Right lung (tissue), 10 donors: ENCODE measurements at places on chromosomes 13 and 19.

GRCh38 chr19:1266129-1266915 is 2.8 kb upstream of the CIRBP start:
- DNase-seq, result no peak

GRCh38 chr13:112893570-112894422 is 75.2 kb upstream of the MCF2L start:
- DNase-seq, result no peak

GRCh38 chr19:2699413-2700140 is 2.9 kb downstream of the GNG7 start:
- no peak for DNase-seq

DNA sequence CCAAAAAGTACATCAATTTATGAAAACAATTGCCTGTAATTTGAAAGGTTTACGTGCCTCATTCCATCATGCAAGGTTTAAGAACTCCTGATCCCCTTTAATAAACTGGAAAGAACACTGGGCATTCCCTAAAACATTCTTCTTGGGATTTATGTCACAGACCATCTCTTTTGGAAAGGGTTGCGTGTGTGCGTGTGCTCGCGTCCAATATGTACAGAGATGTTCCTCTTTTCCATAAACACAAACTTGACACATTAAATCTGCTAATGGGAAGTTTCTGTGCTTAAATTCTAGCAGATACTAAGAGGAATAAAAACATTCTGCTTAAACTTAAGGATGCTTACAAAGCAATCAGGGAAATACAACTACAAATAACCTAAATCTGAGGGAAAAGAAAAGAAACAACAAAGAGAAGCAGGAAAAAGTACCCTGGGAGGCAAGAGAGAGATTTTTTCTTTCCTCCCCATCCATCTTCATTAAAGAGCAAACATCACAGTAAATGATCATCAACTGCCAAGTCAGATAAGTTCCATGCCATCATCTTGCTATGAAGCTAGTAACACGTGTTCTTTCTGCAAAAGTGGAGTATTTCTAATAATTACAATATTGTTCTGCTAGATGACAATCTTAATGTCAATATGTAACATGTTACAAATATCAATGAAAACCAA is 83.7 kb downstream of the STK24 start:
- no peak for DNase-seq

DNA sequence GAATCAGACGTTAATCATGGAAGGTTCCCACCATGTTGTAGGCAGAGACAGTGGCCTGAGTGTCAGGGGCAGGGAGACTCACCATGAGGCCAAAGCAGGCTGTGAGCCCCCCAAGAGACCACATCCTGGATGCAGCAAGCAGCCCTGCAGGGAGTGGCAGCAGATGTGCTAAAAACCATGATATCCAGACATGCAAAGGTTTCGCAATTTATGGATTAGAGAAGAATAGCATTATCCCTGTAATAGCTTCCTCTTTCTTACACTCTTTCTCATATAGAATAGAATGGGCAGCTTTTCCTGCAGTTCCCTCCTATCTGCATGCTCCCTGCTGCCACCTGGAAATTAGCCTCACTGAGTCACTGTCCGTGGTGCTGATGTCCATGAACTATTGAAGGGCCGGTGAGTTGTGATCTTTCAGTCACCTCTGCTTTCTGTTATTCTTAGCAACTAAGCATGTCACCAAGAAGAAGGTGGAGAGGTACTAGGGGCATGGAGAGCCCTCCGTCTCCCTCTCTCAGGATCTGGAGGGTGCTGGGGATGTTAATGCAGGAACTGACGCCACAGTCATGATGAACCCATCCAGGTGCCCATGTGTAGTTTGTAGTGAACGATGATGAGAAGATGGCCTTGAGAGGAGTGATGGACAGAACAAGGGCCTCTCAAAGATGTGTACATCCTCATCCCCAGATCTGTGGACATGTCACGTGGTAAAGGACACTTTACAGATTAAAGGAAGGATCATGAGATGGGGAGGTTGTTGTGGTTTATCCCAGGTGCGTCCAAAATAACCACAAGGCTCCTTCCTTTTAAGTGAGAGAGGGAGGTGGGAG is 9.9 kb downstream of the CEACAM4 start:
- no peak for DNase-seq
